Germinal center (tissue), 1 donor: ENCODE measurements at places on chromosomes 3 and 15.

- DNase-seq = no peak
Observed at GRCh38 chr3:112651516-112651915, 10.6 kb upstream of the CCDC80 start.

DNA sequence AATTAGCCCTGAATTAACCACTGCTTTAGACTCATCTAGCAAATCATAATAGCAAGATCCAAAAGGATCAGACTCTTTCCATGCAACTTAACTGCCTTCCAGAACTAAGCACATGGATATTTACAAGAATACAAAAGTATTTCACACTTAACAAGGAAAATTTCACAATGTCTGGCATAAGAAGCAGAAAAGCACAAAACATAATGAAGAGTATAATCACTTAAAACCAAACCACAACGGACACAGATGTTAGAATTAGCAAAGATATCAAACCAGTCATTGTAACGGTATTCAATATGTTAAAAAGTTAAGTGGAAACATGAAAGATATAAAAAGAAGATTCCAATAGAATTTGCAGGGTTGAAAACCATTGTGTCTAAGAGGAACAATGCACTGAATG lies 51.5 kb upstream of the COL6A6 start:
- no peak for DNase-seq

GRCh38 chr15:87038404-87038803 lies 958.7 kb downstream of the AGBL1 start:
- DNase-seq = no peak

GRCh38 chr3:185537369-185537970 lies 14.9 kb downstream of the LIPH start:
- peak; percentile 34 for DNase-seq

GRCh38 chr3:15769256-15769915 lies 28.4 kb downstream of the ANKRD28 start:
- DNase-seq = peak; percentile 2

DNA sequence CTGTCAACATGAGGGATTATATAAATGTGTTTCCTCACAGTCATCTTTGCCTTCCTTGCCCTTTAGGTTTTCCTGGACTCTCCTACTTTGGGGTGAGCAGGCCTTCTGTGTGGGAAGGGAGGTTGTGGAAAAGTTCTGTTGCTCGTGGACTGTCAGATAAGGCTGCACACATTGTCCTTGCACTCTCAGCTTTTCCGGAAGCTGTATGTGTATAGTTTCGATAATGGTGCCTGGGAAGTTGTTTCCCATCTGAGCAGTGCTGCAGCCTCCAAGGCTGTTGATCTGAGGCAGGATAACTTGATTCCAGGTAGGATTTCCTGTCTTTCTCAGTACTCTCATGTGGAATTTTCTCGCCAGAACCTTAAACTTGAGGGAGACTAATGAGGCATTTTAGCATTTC lies 297.8 kb upstream of the AZI2 start:
- no peak for DNase-seq

GRCh38 chr15:44801364-44801763 lies 65.0 kb downstream of the TRIM69 start:
- no peak for DNase-seq

GRCh38 chr3:148970271-148970670 lies 21.1 kb upstream of the GYG1 start:
- DNase-seq = no peak

DNA sequence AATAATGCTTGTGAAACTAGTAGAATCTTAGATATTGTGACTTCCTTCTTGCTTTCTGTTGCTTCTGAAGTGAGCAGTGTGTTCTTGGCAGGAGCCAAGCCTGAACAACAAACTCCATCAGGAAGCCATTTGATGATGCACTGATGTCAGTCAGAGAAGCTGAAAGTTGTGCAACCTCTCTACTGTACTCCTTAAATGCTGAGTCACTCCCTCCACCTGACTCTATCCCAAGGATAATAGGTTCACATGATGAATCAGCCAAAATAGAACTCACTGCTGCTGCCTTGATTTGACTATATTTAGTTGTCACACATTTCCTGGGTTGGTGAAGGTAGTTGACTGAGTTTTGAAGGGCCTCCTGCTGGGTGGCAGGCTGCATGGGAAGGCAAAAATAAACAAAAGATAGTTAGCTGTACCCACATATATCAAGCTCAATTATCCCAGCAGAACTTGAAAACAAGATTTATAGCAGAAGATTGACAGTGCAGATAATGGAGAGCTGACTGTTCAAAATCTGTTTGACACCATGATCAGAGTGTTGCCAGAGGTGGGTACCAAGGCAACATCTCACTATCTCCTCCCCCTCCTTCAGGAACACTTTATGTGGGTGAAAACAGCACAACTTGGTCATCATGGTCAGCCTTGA lies 328.4 kb upstream of the DPH6 start:
- DNase-seq = no peak

- peak; percentile 50 for DNase-seq
Observed at GRCh38 chr15:65409036-65409631, 13.6 kb downstream of the IGDCC4 start.

DNA sequence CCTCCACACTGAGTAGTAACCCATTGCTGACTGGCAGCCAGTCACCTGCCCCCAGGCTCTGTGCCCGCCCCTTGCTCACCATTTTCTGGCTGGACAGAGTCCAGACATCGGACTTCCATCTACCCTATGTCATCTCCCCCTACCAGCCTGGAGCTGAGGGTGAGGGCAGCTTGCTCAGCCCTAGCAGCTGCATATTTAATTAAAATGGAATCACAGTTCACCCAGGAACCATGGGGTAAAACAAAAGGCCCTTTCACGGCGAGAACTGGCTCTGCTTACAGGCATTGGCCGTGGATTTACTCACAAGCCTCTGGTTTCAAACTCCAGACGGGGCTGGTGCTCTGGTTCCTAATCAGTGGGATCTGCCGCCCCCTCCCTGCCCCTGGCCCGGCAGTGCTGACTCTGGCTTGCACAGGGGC lies 94.9 kb upstream of the ATP2B2 start:
- DNase-seq = no peak

- no peak for DNase-seq
Observed at GRCh38 chr3:170044271-170044670, 6.5 kb downstream of the GPR160 start.

DNA sequence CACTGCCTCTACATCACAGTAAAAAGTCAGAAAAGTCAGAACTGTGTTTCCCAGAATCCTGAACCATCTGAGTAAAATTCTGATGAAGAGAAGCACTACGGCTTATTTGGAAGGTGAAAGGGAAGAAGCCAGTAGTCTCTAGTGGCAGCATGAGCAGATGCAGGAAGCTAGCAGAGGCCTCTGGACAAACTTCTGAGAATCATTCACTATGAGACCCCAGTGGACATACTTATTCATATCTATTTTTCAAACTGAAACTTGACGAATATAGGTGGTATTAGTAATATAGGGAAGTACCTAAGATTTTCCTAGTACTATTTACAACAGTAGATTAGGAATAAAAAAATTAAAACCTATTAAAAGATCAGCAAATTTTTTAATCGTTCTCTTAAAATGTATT lies 272.8 kb upstream of the TTC14 start:
- no peak for DNase-seq

DNA sequence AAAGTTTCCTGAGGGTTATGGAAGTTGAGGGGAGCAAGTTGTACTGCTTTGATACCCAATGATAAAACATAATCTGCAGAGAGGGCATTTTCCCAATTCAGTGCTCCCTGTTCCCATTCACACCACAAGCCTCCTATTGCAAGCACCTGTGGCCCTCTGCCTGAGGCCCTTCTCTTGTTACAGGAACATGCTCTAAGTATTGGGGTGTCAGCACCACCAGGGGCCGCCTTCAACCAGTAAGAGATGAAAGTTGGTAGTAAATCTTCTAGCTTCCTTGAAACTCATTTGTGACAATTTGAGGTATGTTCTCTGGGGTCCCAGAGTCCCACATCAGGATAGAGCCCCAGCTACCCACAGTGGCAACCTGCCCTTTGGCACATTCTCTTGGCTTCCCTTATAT lies 265.4 kb upstream of the ARHGEF26 start:
- DNase-seq = no peak

DNA sequence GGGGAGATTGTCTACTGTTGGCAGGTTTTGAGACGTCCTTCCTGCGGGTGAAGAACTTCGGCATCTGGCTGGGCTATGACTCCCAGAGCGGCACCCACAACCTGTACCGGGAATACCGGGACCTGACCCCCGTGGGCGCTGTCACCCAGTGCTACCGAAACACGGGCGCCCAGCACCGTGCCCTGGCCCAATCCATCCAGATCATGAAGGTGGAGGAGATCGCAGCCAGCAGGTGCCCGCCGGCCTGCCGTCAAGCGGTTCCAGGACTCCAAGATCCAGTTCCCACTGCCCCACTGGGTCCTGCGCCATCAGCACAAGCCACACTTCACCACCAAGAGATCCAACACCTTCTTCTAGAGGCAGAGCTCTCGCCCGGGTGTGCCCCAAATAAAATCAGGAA lies 194.9 kb upstream of the EPHA6 start:
- no peak for DNase-seq

- no peak for DNase-seq
Observed at GRCh38 chr15:70856884-70857561, 3.1 kb upstream of the LARP6 start.

DNA sequence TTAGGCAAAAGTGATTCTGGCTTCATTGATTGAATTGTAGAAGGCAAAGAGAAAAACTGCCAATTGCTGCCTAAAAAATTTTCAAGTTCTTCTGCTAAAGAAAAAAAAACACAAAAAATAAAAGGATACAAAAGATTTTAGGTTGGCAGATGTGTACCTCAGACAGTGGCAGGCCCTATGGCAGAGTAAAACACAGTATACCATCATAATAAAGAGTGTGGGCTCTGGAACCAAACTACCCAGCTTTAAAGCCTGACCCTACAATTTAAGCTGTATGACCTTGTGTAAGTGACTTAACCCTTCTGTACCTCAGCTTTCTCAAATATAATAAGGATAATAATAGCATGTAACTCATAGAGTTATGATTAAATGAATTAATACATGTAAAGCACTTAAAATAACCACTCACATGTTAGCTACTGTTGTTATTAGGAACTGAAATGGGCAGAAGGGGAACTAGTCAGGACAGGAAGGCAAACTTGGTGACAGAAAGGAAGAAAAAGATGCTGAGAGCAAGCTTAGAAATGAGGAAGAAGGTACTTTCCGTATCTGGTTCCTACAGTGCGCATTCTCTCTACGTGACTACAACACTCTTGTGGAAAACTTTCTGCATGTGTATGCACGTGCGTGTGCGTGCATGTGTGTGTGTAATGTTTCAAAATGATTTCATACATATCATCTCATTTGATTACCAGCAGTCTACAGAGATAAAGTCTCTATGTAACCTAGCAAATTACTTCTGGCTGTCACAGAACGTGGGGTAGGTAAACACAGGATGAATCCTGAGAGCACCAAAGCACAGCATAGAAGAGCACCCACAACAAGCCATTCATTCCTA lies 13.6 kb upstream of the GATM start:
- peak; percentile 65 for DNase-seq

DNA sequence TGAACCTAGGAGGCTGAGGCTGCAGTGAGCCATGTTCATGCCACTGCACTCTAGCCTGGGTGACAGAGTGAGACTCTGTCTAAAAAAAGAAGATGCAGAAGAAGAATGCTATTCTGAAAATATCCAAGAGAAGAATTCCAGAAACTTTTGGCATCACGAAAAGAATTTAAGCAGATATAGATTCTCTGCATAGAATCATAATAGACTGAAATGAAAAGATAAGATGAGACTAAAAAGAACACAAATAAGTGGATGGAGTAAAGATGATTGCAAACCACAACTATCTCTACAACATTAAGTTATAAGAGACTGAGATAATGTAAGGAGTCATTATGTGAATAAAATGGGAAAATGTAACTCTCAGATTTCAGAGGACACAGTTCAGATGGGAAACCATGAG lies 140.7 kb upstream of the TMC3 start:
- no peak for DNase-seq

DNA sequence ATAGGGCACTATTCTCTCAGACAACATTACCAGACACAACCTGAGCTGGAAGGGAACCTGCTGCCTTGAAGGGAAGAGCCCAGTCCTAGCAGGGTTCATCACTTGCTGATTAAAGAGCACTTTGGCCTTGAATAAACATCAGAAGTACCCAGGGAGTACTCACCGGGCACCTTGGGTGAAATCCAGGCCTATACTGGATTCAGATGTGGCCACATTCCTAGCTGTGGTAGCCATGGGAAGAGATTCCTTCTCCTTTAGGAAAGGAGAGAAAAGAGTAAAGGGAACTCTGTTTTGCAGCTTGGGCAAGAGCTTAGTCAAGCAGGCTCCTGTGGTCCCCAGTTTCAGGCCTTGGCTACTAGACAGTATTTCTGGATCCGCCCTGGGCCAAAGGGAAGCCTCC lies 195.0 kb downstream of the SPATA16 start:
- DNase-seq = no peak

- no peak for DNase-seq
Observed at GRCh38 chr3:53074761-53075742, 29.2 kb upstream of the SFMBT1 start.

GRCh38 chr3:156216852-156217251 lies 96.5 kb downstream of the KCNAB1 start:
- DNase-seq = no peak

DNA sequence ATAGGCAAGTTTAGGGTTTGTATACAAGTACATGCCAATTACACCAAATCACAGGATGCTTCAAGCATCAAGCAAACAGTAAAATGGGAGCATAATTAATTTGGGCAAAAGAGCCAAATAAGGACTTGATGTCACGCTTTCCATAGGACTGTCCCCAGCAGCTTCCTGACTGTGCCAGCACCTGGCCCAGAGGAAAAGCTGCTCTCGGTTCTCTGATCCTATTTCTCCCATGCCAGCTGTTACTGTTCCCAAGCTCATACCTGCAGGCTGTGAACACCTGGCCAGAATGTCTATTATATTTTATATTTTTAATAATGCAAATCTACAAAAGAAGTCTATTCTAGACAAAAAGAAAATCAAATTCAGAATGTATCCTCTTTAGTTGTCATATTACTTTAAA lies 12.2 kb downstream of the ZXDC start:
- no peak for DNase-seq

- DNase-seq = no peak
Observed at GRCh38 chr3:24020036-24020691, 75.1 kb downstream of the NR1D2 start.

DNA sequence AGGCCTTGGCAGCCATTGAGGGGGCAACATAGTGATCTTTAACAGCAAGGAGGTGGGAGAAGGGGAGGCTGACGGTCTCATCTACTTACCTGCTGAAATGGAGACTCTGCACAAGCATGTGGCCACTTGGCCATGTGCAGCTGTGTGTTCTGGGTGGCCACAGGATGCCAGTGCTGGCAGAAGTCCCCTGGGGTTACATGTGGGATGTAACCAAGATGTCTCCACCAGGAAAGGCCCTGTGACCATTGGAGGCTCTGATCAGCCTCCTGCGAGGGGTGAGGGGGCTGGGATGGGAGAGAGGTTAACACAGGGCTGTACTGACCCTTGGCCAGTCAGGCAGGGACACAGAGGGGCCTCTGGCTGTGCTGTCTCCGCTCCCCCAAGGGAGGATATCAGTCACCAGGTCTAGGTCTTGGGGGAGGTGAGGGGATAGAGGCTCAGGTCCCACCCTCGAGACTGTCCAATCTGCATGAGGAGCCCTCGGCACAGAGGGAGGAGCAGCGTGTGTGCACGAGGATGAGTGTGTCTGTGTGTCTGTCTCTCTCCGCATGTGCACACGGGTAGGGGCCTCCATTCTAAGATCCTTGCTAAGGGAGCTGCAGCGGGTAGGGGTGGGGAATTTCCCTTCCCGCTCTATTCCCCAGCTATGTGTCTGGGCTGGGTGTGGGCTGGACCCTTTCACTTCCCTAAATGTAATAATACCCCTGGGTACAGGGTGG lies 19.5 kb downstream of the PRKCD start:
- DNase-seq = peak; percentile 82

- no peak for DNase-seq
Observed at GRCh38 chr3:109806929-109807328, 469.6 kb upstream of the DPPA4 start.

- no peak for DNase-seq
Observed at GRCh38 chr3:66037330-66037985, 1.3 kb downstream of the MAGI1 start.
